Activated CD8-positive, alpha-beta memory T cell treated with anti-CD3 and anti-CD28 coated beads for 48 hours (primary cell): ENCODE measurements at places on chromosomes 16 and 17.

GRCh38 chr17:59766491-59766890 lies 59.0 kb downstream of the VMP1 start:
- no peak for DNase-seq

- DNase-seq, result no peak
Observed at GRCh38 chr16:81445966-81446906, 1.6 kb downstream of the CMIP start.

DNA sequence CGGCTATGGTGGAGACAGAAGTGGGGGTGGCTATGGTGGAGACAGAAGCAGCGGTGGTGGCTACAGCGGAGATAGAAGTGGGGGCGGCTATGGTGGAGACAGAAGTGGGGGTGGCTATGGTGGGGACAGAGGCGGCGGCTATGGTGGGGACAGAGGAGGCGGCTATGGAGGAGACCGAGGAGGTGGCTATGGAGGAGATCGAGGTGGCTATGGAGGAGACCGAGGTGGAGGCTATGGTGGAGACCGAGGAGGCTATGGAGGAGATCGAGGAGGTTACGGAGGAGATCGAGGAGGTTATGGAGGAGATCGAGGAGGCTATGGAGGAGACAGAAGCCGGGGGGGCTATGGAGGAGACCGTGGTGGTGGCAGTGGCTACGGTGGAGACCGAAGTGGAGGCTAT lies 24.1 kb downstream of the HEATR9 start:
- DNase-seq, result no peak

DNA sequence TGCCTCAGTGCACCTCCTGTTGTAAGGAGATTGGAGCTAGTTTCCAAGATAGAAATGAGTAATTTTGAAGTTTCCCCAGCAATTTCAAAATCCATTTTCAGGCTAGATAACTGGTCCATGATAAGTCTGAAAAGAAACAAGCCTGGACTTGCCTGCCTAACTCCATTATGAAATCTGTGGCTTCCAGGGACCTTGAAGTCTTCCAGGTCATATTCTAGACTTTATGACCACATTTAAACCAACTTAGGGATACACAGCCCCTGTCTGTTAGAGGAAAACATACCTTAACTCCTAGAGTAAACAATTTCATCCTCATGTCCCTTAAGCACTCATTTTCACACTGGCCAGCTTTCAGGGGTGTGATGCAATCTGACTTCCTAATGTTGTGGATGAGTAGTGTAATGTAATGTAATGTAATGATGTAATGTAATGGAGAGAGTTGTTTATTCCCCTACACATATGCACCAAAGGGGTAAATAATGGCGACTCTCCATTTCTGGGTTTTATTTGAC lies 96.7 kb upstream of the FAM20A start:
- no peak for DNase-seq

- DNase-seq, result no peak
Observed at GRCh38 chr17:512926-513325, 160.3 kb upstream of the RPH3AL start.

DNA sequence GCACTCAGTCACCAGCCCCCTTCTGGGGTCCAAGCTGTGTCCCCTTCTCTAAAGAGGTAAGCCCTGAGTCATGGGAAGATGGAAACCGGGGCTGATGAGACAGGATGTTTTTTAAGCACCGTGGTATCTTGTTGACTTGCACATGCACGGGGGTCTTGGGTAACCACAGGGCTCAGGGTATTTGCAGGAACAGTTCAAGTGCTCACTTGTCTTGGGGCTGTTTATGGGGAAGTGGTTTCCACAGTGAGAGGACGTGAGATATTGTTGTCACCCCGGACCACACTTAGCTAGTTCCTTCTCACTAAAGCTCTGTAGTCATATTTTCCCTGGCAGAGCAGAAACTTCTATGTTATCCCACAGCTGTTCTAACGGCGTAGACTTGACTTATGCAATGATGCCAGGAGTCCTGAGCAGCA lies 7.7 kb downstream of the CCL3L1 start:
- no peak for DNase-seq

DNA sequence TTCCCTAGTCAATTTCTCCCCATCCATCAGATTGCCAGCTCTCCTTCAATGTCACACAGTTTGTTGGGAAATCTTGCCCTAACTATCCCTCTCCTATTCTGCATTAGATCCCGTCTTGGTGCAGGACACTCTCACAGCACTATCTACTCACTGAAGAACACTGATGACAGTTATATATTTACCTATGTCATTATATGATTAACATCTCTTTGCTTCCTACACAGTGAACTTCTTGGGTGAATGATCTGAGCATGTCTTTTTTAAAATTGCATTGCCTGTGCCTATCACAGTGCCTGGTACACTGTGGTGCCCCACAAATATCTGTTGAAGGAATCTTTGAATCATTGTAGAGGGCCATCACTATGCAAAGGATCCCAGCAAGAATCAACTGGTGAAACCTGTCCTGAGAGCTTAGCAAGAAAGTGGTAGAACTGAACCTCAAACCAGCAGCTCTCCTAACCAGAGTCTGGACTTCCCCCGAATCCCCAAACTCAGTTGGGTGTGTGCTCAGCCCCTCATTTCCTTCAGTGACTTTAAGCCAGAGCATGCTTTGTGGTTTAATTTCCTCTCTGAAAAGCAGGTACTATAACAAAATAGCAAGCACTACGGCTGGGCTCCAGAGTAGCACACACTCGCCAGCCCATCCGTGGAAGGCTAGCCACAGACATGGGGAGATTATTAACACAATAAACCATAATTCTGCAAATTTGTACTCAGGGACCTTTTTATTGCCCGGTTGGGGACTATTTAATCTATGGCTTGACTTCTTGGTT lies 680.7 kb upstream of the SALL1 start:
- DNase-seq, result no peak

DNA sequence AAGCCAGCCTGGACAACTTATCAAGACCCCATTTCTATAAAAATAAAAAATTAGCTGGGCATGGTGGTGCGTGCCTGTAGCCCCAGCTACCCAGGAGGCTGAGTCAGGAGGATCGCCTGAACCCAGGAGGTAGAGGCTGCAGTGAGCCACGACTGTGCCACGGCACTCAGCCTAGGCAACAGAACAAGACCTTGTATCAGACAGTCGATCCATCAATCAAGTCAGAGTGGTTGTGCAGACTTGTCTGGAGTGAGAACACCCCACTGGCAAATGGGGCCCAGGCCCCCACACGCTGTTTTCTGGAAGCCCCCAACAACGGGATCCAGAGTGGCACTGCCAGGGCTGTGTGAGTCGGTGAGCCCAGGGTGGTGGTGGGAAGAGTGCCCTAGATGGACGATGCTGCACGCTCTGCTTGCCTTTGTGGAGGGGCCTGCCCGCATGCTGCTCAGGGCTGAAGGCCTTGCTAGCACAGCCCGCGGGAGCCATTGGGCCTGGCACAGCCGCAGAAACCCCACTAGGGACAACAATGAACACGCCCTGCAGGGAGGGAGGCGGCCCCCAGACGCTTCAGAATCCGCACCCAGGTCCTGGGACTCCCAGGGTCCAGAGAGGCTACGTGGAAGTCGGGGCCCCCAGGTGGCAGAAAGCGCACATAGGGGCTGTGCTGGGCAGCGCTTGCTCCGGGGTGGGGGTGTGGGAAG lies 80.1 kb upstream of the GNG13 start:
- no peak for DNase-seq

GRCh38 chr17:17716837-17717523 lies 35.7 kb downstream of the RAI1 start:
- no peak for DNase-seq

DNA sequence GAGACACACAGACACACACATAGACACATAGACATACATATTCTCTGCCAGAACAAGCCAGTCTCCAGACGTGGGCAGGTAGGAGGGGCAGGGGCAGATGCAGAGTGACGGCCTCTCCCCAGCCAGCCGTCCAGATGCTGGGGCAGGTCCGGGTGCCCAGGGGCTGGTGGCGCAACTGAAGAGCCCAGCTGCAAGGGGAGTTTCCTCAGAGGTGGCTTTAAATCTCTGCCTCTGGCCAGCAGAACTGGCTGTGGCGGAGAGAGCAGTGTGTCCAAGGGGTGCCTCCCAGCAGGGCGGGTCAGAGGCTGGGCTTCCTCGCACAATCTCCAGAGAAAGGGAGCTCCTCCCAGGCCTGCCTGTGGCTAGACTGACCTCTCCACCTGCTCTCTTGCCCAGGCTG lies 9.4 kb upstream of the GCGR start:
- DNase-seq, result no peak

DNA sequence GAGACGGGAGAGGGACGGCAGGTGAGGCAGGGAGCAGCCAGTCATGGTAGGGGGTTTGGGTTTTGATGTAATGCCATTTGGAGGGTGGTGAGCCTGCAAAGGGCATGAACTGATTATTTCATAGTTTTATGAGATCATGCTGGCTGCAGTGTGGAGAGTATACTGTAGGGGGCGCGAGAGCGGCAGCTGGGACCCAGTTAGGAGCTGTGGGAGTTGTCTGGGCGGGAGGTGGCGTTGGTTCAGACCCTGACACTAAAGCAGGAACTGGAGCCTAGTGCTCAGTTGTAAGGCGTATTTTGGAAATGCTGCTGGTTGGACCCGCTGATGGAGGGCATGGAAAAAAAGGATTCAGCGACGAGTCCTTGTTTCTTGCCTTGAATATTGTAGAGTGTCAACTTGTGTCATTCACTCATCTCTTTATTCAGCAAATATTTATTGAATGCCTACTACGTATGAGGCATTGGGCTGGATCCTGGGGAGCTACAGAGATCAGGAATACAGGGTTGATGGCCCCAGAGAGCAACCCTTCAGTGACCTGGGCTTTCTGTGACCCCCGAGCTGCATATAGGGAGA lies 23.7 kb upstream of the KDM8 start:
- peak; percentile 86 for DNase-seq

DNA sequence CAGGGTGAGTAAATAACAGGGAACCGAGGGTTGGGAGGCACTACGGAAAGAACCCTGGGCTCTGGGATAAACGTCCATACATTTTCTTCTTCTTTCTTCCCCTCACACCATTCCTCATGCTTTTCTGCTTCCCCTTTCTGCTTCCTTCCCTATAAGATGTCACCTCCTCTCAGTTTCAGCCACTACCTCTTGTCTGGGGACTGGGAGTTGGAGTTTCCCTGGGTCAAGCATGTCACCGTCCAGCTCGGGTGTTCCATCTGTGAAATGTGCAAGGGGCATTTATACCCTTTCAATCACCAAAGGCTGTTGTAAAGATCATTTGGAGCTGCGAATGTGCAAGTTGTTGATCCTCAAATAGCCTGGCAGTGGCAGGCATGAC lies 17.5 kb upstream of the CCL22 start:
- DNase-seq, result no peak

GRCh38 chr16:6125483-6126259 lies 1028.1 kb upstream of the EEF2KMT start:
- DNase-seq, result no peak

GRCh38 chr17:77800816-77801215 lies 157.7 kb upstream of the TNRC6C start:
- no peak for DNase-seq

DNA sequence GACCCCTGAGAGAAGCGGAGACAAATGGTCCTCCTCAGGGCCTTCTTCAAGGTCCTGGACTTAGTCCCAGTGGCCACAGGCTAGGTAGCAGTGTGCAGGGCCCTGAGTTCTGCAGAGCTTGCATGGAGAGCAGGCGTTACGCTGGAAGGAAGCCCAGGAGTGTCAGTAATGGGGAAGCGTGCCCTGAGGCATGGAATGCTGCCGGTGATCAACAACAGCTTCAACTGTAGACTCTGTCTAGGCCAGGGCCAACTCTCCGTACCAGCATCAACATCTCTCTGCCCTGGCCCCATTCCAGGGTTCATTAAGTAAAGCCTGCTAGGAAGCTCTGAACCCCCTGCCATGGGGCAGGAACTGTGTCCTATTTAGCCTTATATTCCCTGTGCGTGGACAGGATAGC lies 568 bp upstream of the TNK1 start:
- no peak for DNase-seq

DNA sequence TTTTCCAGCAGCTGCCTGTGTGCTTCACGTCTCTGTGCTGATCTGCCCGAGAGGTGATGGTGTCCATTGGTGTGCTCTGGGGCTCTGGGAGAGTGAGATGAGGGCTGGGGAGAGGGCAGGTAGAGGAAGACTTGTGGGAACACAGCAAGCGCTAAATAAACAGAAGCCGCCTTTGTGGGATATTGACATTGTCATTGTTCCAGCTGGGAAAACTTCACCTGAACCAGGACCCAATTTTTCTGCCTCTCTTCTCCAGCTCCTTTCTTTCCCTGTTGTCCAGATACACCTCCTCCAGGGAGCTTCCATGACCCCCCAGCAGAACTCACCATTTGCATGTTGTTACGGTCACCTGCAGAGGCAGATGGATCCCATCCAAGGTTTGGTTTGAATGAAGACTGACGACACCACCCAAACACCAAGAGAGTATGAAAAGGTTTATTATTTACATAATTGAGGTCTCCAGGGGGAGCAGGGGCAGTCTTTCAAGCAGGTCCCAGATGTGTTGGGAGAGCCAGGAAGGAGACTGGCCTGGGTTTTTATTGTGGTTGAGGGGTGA lies 3.6 kb upstream of the ITGA3 start:
- DNase-seq, result no peak

GRCh38 chr17:27974531-27975145 lies 67.8 kb upstream of the NLK start:
- DNase-seq, result no peak

GRCh38 chr17:68850749-68851510 lies 104.3 kb downstream of the ABCA8 start:
- DNase-seq, result no peak

DNA sequence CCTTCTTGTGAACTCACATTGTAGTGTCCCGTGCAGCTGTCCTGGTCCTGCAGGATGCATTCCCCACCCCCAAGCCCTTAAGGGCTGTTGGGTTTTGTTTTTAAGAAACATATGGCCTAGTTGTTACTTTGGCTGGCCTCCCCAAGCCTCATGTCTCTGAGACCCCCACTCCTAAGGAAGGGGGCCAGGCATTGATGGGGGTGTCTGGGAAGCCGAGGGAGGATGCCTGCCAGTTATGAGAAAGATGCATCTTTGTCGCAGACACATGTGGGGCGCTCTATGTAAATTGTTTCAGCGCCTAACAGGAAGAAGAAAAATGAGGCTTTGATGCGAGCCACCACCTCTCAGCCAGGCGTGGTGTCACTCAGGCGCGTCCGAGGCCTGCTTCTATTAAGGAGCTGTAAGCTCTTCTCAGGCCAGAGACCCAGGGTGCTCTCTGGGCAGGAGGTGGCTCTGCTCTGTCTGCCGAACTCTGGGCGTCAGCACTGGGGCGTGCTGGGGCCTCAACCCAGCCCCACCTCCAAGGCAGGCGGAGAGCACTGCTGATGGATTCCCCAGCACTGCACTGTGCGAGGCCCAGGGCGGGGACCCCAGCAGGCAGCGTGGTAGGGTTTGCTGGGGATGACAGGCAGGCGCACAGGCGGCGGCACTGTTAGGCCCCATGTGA lies 70.6 kb downstream of the SREBF1 start:
- no peak for DNase-seq

DNA sequence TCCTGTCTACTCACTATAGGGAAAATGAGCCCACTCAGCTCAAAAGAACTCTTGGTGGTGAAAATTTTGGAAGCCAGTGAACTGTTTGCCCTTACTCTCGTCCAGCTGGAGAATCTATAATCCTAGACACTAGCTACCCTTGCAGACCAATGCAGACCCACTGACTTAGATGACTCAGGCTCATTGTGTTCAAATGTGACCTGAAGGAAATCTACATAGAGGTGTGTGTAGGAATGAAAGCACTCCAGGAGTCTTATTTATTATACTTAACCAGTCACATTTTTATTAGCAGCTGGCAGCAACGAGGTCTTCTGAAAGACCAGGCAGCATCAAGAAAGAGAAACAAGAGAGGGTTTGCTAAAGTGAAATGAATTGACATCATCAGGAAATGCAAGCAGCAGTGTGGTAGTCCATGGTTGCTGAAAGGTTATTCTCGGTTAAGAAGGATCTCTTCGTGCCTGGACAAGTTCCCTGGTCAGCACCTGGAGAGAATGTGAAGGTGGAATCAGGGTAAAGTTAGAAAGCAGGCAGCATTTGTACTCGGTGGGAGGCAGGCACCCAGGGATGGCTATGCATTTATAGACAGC lies 1.4 kb downstream of the KRTAP29-1 start:
- no peak for DNase-seq
